ENCODE measurements at places on chromosomes 7 and 10. TPM values are rescaled to one million over a fixed set of nuclear protein-coding genes. Genes with fewer than 3 reads are reported as not detected.

DNA sequence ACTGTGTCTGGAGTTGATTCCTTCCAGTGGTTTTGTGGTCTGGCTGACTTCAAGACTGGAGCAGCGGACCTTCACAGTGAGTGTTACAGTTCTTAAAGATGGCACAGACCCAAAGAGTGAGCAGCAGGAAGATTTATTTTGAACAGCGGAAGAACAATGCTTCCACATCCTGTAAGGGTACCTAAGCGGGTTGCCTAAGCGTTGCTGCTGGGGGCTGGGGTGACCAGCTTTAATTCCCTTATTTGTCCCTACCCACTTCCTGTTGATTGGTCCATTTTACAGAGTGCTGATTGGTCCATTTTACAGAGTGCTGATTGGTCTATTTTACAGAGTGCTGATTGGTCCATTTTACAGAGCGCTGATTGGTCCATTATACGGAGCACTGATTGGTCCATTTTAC is 13.2 kb downstream of the AKR1B15 start:
- DNase-seq: peak; percentile 82

DNA sequence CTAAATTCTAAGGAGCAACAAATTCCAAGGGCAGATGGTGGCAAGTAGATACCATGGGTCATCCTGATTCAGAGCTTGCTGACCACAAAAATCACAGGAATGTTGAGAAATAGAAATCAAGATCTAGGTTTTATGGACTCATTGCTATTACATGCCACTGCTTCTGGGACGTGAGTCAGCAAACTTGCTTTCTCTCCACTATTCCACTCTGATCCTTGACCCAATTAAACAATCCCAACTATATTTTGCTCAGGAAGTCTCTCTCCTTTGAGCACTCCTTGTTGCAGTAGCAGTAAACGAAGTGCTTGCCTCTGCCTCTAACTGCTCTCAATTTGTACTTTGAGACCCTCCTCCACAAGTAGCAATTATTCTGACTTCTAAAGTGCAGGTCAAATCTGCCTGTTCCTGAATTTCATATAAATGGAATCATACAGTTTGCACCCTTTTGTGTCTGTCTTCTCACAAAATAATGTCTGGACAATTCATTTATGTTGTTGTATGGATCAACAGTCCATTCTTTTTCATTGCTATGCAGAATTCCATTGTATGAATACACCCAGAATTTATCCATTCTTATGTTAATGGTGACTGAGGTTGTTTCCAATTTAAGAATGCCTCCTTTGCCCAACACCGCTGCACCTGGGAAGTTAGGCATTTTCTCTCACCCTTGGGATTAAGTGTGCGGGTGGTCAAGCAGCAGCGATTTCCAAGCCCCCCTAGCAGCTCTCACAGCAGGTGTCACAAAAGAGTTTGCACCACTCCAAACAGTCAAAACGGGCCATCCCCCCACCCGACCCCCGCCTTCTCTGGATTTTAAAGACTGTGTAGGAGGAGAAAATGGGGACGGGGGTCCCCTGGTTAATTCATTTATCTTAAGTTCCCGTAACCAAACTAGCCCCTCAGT is 35.9 kb downstream of the ACSM6 start:
- peak; percentile 97 for DNase-seq

DNA sequence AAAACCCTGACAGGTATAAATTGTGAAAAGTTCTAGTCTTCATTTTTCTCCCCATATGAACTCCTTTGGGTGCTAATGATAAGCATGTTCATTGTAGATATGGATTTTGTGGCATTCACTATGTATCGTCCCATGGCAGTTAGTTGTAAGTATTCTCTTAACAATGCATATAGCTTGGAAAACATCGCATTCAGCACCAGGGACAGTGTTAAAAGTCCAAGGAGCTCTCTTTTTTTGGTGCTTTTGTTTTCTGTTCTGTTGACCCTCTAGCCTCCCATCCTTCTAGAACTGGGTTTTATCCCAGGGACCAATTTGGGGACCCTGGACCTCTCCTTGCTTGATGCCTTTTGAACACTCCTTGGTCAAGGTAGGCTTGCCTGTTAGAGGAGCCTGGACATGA is 37.7 kb downstream of the INSYN2A start:
- no peak for DNase-seq

DNA sequence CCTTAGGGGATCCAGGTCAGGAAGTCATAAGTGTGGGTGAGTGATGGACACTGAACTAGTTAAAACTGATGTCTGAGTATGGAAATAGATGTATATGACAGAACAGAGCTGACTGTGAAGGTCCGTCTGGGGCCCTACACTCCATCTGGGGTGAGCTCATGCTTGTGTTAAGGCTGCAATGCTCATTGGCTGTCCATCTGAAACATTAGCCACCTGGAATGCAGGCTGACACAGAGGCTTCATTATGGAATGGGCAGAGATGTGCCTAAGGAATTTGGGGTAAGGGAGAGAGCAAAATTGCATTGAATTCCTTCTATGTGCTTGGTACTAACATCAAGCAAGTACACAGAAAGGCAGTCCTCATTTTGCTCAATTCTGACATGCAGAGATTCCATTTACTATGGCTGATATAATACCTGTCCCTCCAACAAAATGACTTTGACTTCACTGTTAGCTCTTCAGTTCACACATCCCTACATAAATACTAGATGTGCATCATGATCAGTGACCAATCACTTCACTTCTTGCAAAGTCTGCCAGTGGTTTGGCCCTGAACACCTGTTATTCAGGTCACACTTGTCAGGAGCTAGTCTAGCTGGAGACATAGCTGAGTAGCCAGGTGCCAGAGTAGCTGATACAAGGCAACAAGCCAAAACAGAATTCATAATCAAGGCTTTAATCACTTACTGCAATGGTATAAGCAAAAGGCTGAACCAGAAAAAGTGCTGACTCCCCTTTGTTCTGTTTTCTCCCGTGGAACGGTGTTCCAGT is 128.9 kb upstream of the VWC2 start:
- no peak for DNase-seq

GRCh38 chr7:48955916-48956315 is 31.6 kb downstream of the CDC14C start:
- no peak for DNase-seq

GRCh38 chr10:69632516-69633199 is 2.6 kb downstream of the FAM241B start:
- no peak for DNase-seq

DNA sequence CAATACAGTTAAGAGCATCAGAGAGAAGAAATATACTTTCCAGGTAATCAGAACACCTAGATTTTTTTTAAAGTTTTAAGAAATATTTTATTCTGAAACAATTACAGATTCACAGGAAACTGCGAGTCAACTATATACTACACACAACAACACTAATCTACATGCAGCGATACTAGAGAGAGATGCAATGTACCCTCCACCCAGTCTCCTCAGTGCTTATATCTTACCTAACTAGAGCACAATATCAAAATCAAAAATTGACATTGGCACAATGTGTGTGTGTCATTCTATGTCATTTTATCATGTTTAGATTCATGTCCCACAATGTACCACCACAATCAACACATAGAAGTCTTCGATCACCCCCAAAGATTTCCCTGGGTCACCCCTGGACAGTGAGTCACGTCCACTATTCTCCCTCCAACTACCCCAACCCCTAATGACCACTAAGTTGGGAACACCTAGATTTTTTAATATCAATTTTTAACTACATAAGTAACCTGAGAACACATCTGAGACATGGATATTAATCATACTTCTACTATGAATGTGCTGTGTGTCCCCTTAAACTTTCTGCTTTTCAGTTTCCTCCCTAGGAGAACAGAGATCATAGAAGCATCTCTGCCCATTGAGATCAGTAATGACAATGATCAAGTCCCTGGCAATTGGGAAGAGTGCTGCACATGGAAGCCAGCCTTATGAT is 86.5 kb downstream of the GSAP start:
- no peak for DNase-seq

DNA sequence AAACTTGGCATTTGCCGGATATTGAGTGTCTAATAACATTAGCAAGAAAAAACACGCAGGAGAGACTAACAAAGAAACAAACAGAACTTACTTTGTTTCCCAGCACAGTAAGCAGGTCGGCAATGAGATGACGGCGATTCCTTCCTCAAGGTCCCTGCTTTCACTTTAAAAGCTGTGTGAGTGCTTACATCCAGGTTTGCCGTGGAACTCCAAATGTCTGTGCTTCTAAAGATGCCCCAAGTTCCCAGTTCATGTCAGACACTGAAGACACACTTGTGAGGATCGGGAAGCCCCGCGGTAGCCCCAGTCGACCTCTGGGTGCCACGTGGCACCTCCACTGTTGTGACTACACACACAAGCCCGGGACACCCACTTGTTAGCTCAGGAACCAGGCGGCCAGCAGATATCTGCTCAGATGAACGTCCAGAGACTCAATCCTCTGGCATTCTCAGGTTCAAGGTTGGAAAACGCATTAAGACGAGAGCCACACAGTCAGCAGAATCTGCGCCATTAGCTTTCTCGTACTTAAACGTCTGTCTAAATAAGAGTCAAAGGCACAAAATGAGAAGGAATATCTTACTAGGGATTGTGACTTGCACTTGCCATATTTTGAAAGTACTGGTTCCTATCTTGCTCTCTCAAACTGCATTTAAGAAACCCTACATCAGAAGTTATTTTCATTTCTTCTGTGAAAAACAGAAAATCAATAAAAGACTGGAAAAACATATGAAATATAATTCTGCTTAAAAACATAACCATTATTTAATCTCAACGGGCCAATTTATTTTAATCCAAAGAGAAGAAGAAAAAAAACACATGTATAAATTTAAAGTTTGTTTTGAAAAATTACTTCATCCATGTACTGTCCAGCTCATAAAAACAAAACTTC is 207.6 kb upstream of the KLF14 start:
- DNase-seq: no peak

DNA sequence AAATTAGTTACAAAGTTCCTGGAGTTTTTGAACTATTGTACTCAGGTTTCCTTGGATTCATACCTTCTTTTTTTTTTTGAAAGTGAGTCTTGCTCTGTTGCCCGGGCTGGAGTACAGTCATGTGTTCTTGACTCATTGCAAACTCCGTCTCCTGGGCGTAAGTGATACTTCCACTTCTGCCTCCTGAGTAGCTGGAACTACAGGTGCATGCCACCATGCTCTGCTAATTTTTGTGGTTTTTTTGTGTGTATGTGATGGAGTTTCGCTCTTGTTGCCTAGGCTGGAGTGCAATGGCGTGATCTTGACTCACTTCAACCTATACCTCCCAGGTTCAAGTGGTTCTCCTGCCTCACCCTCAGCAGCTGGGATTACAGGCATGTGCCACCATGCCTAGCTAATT is 22.3 kb downstream of the MCM10 start:
- DNase-seq: no peak

GRCh38 chr10:62083412-62084267 is 182.1 kb downstream of the ARID5B start:
- DNase-seq: no peak

DNA sequence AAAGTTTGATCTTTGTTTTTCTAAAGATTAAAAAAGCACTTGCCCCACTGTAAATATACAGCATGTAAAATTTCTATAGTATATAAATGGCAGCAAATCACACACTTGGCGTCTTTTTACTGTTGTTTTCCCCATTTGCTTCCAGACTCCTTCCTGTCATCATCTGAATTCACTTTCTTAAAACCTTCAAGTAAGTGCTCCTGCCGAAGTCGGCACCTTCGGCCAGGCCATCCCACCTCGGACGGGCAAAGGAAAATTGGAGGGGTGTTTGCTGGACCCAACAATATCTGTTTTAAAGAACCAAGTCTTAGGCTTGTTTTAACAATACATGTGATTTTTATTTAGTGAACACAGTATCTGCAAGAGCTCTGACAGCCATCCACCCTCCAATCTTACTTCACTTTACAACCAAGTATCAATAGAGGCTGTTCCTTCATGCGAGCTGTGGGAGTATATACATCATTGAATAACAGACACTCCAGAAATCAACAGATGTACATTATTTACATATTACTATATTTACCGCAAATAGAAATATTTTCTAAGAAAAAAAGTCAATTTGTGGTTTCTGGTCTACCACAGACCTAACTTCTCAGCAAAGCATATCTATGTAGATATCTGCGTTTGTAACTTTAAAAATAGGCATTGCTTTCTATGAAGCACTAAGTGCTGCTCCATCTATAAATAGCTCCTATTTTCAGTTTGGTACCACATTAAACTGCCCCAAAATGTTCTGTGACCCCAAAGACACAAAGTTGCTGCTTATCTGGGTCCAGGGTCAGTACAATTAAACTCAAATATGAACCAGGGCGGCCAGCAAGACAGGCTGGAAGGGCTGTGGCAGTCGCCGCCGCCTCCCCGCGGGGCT is 110.7 kb downstream of the CYTH3 start:
- DNase-seq: no peak

DNA sequence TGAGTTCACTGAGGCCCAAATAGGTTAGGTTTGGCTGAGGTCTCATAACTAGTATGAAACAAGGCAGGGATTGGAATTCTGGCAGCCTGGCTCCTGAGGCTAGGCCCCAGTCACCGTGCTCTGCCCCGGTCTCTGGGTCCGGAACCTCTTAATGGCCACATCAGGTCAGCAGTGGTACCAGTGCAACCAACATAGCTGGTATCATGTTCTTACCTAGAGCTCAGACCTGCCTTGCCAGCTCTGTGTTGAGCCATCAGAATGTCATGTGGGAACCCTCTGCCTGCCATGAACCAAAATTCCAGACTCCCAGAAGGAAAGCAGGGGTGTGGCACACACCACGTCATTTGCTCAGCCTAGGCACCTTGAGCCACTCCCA is 56.5 kb downstream of the ZNF467 start:
- DNase-seq: no peak

- DNase-seq: peak; percentile 80
Measured at GRCh38 chr7:36084485-36085091, 68.5 kb upstream of the EEPD1 start.

DNA sequence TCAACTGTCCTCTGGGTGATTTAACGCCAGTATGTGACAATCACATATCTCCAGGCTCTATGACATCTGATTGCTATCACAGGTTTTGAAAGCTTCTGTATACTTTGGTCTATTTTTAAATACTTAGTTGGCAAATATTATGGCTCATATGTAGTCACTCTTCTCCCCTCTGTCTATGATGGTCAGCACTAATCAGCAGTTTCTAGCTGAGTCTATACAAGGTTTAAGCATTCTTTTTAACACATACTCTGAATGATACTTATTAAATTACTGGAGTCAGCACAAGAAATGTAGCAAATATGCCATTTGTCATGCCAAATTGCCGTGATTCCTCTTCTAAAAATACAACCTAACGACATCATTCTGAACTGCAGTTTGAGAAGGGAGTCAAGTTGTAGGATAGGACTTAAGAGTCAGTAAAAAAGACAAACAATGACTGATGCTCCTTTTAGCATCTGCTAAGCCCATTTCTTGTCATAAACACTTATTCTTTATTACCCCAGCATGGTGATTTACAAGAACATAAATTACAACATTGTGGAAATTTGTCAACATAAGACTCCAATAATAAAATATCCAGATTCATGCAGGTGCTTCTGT is 947.8 kb downstream of the XPNPEP1 start:
- no peak for DNase-seq

The FKBP9 gene
- 72.0 TPM for total RNA-seq

The PEX1 gene
- 11.2 TPM for total RNA-seq

The NOM1 gene
- 8.9 TPM for total RNA-seq

The CNPY1 gene
- total RNA-seq: not detected

The SLC26A3 gene
- total RNA-seq: not detected

The HTR5A gene
- not detected for total RNA-seq

Measured in epithelial cell of proximal tubule (primary cell).